ENCODE measurements at places on chromosomes 4 and X. TPM values are rescaled to one million over a fixed set of nuclear protein-coding genes. Genes with fewer than 3 reads are reported as not detected.
A peak's percentile ranks its signal among the peaks of the same experiment; 100 is the strongest.

The PNCK gene
- 19.7 TPM for total RNA-seq

The TET2 gene
- total RNA-seq, result 12.1 TPM

The F11 gene
- total RNA-seq, result not detected

The RGN gene
- 0.92 TPM for total RNA-seq

The PABPC1L2A gene
- total RNA-seq, result not detected

DNA sequence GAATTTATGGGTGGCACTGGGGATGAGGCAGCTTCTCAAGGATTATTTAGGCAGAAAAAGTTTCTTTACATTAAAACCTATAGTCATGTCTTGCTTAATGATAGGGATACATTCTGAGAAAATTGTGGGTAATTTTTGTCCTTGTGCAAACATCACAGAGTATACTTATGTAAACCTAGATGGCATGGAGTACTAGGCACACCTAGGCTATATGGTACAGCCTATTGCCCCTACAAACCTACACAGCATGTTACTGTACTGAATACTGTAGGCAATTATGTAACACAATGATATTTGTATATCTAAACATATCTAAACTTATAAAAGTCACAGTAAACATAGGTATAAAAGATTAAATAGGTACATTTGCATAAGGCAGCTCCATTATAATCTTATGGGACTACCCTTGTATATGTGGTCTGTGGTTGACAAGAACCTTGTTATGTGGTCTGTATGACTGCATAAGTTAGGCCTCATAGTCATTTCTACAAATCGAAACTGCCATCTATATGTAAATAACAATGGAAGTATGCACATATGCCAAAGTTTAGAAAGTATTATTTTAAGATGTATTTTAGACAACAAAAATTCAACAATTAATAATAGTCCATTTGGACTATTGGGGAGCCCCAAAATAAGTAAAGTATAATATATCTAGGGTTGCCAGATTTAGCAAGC, 87.3 kb downstream of the CFAP299 start:
- no peaks in the 10 kb centered on the region for H3K27me3 ChIP-seq
- no peak for DNase-seq
- no peak overlapping the region for H3K27ac ChIP-seq
- H3K4me1 ChIP-seq, result no peaks in the 10 kb centered on the region
- H3K36me3 ChIP-seq, result no peaks in the 10 kb centered on the region

DNA sequence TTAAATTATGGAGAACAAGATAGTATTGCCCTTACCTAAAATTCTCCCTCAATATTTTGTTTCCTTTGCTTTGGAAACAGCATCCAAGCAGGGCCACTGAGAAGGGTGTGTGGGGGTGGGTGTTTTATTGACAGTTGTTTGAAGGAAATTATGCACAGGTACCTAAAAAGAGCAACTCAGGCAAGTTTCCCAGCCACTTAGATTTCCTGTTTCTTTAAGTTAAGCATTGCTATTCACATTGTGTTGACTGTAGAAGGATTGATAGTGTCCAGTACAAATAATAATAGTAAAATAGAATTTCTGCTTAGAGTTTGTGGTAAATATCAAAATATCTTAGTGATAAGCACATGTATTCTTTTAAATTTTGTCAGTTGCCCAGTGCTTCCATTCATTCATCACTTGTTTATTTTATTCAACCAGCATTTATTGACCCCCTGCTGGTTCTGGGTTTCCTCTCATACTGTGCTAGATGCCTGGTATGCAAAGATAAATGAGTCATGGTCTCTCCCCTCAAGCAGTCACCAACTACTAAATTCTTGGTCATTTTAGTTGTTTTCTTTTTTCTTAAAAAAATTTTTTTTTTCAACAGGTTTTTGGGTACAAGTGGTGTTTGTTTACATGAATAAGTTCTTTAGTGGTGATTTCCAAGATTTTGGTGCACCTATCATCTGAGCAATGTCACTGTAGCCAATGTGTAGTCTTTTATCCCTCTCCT, 50.0 kb downstream of the GALNT7 start:
- no peaks in the 10 kb centered on the region for H3K27me3 ChIP-seq
- no peak for DNase-seq
- H3K27ac ChIP-seq, result no peak overlapping the region
- no peak overlapping the region for H3K4me3 ChIP-seq

DNA sequence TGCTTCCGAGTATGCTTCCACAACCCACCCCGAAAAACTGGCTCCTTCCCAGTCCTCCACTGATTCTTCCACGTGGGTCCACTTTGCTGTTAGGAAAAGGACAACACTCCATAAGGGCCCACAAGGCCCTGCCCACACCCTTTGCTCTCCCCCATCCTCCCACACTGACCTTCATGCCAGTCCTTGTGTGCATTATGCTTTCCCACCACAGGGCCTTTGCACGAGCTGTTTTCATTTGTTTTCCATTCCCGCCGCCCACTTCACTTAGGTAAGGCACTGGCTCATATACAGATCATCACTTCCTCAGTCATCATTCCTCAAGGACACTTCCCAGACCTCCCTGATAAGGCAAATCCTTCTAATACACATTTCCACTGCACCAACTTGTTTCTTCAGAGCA, 16.8 kb upstream of the SEL1L3 start:
- no peaks in the 10 kb centered on the region for H3K36me3 ChIP-seq
- no peak for DNase-seq
- H3K4me3 ChIP-seq, result no peak overlapping the region
- no peak overlapping the region for H3K27ac ChIP-seq

DNA sequence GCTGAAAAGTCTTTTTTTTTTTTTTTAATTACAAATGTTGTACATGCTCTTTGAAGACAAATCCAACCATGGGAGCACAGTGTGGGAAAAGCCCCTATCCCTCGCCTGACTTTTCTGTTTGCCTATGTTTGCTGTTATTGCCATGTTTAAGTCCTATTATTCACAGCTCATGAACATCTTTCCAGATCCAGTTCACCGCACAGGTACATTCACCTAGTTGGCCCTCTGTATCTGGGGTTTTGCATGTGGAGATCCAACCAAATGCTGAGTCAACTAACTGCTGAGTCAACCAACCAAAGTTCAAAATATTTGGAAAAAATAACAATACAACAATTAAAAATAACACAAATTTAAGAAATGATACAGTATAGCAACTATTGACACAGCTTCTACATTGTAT, 100.1 kb upstream of the CLNK start:
- no peak overlapping the region for H3K27ac ChIP-seq
- no peaks in the 10 kb centered on the region for H3K27me3 ChIP-seq
- no peaks in the 10 kb centered on the region for H3K4me1 ChIP-seq
- no peak for DNase-seq
- no peaks in the 10 kb centered on the region for H3K36me3 ChIP-seq

- H3K4me1 ChIP-seq, result peaks cover 14% of the 10 kb centered on the region
- H3K27ac ChIP-seq, result no peak overlapping the region
- no peaks in the 10 kb centered on the region for H3K36me3 ChIP-seq
- no peaks in the 10 kb centered on the region for H3K27me3 ChIP-seq
Observed at GRCh38 chr4:6071191-6071958, 53.1 kb upstream of the C4orf50 start.

DNA sequence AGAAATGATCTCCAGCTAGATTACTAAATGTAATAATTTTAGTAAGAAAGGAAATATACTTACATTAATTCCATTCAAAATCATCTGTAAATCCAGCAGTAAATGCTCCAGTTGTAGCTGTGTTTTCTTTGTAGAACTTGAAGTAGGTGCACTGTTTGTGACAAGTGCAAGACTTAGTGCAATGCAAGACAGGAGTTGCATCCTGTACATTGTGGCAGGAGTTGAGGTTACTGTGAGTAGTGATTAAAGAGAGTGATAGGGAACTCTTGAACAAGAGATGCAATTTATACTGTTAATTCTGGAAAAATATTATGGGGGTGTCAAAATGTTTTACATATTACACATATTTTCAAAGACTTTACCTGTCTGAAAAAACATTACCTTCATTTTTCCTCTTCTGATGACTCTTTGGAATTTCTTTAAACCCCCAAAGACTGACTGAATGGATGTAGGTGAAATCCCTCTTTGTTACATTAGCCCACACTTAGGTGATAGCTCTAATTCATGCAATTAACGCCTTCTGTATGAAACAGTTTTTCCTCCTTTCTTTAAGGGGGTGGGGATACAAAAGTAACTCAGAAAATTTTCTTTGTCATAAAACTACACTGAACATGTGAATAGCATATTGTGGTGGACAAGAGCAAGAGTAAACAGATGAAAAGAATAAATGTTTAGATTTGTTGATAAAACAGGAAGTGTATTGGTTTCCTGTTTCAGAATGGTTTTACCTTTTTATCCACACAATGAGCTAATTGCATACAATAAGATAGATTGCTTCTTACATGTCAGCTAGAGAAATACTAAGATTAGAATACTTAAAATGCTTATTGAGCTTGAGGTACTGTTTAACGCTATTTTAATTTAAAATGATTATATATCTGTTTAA, at the start of gene IL2:
TSS of gene IL2 (minus strand) at position 495 of the 886 bp plus-strand sequence. CDS start at position 210, 285 bp downstream.
- no peaks in the 10 kb centered on the region for H3K36me3 ChIP-seq
- H3K27me3 ChIP-seq, result no peaks in the 10 kb centered on the region
- no peaks in the 10 kb centered on the region for H3K4me1 ChIP-seq
- H3K27ac ChIP-seq, result no peak within 1 kb of the TSS
- no peak for DNase-seq
- H3K4me3 ChIP-seq, result no peak within 1 kb of the TSS

DNA sequence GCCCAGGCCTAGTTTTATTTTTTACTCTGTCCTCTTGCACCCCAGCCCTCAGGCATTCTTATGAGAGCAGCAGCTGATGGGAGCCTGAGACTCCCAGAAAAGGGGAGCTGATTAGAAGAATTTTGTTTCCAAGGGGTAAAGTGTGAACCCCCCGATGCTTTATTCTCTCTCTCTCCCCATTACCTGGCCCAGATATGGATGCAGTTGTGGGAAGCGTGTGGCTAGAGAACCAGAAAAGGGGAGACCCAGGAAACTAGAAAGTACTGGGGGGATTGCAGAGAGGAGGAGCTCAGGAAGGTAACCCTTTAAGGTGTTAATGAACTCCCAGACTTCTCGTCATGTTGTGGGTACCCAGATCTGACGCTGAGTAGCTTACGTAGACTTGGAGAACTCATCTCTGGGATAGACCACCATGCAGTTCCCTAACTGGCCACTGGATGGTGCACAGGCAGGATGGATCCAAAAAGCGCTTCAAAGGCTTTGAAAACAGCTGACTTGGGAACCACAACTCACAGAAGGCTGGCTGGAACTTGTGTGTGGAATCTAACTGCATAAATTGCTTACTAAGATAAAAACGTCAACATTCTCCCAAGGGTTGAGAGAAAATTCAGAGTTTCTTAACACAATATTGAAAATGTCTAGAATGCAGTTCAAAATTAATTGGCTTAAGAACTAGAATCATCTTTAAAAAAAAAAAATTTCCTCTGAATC, 64.7 kb downstream of the TBC1D14 start:
- H3K4me1 ChIP-seq, result peaks cover 25% of the 10 kb centered on the region
- no peak overlapping the region for H3K4me3 ChIP-seq
- no peaks in the 10 kb centered on the region for H3K36me3 ChIP-seq
- no peaks in the 10 kb centered on the region for H3K27me3 ChIP-seq
- peak; percentile 86 for DNase-seq

GRCh38 chrX:47817421-47817820, 19.3 kb upstream of the ZNF81 start:
- H3K27ac ChIP-seq, result no peak overlapping the region
- H3K4me1 ChIP-seq, result no peaks in the 10 kb centered on the region
- H3K27me3 ChIP-seq, result no peaks in the 10 kb centered on the region
- H3K4me3 ChIP-seq, result no peak overlapping the region
- no peaks in the 10 kb centered on the region for H3K36me3 ChIP-seq

DNA sequence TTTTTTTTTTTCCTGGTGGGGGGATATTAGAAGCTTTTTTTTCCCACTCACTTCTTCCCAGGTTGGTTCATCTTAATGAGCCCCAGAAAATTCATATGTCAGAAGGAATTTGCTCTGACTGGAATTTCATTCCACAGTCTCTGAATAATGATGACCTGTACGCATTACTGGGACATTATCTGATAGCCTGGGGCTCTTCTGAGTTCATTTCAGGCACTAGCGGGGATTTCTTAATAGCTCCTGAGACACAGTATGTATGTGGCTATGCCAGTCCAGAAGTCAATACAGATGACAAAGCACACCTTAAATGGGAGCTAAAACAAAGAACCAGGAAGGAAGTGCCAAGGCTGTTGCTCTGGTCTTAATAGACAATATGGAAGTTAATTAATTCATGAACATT, 295.2 kb upstream of the IGFBP7 start:
- no peak overlapping the region for H3K27ac ChIP-seq
- H3K36me3 ChIP-seq, result no peaks in the 10 kb centered on the region
- H3K4me3 ChIP-seq, result no peak overlapping the region

GRCh38 chr4:149980121-149980682, 98.0 kb upstream of the DCLK2 start:
- no peak overlapping the region for H3K4me3 ChIP-seq
- no peak overlapping the region for H3K27ac ChIP-seq
- H3K27me3 ChIP-seq, result no peaks in the 10 kb centered on the region
- no peaks in the 10 kb centered on the region for H3K4me1 ChIP-seq
- no peak for DNase-seq

DNA sequence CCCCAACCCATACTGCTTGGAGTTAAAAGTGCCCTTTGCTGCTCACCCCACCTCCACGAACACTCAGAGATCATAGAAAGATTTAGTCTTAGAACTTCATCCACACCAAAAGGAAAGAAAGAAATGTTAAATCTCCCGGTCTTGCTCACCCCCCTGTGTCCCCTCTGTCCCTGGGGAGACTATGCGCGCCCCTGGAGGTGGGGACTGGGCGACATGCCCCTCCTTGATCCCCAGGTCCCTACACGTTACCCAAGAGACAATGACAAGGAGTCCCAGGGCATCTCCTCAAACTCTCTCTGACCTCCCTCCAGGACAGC, 620 bp downstream of the ITM2A start:
- peaks cover 11% of the 10 kb centered on the region for H3K27me3 ChIP-seq
- H3K4me1 ChIP-seq, result no peaks in the 10 kb centered on the region
- no peak overlapping the region for H3K27ac ChIP-seq
- peak overlapping the region; percentile 44 for H3K4me3 ChIP-seq
- no peaks in the 10 kb centered on the region for H3K36me3 ChIP-seq
- DNase-seq, result no peak

DNA sequence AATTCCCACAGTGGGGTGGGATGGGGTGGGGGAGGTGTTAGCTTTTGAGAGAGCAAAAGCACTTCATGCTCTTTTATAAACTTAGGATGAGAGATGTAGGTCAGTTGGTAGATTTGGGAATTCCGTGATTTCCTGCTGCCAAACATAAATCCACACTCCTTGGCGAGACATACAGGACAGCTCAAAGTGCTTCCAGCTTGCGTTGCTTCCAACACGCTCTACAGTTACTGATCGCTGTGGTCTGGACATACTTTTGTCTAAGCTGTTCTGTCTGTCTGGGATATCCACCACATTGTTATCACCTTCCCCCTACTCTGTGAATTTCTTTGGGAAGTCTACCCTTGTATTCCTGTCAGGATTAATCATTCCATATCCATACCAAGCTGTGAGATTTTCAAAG, 117.5 kb downstream of the RAPGEF2 start:
- no peaks in the 10 kb centered on the region for H3K27me3 ChIP-seq
- no peak for DNase-seq
- no peaks in the 10 kb centered on the region for H3K36me3 ChIP-seq
- H3K4me3 ChIP-seq, result no peak overlapping the region

GRCh38 chr4:76579596-76580375, 144.8 kb downstream of the SHROOM3 start:
- no peak overlapping the region for H3K27ac ChIP-seq
- H3K36me3 ChIP-seq, result no peaks in the 10 kb centered on the region
- no peak overlapping the region for H3K4me3 ChIP-seq

- no peak overlapping the region for H3K27ac ChIP-seq
- peaks cover 13% of the 10 kb centered on the region for H3K4me1 ChIP-seq
- DNase-seq, result no peak
- H3K4me3 ChIP-seq, result no peak overlapping the region
- H3K27me3 ChIP-seq, result no peaks in the 10 kb centered on the region
Observed at GRCh38 chr4:153341575-153342090, 2.9 kb upstream of the MND1 start.

- no peaks in the 10 kb centered on the region for H3K27me3 ChIP-seq
- H3K27ac ChIP-seq, result no peak overlapping the region
- H3K4me1 ChIP-seq, result no peaks in the 10 kb centered on the region
- DNase-seq, result peak; percentile 76
- no peaks in the 10 kb centered on the region for H3K36me3 ChIP-seq
Observed at GRCh38 chrX:84188320-84188834, 378 bp upstream of the RPS6KA6 start.

All from neural progenitor cell (in vitro differentiated cells).